ENCODE measurements at places on chromosomes 7 and 10.
A peak's percentile ranks its signal among the peaks of the same experiment; 100 is the strongest.

- no peak for DNase-seq
Measured at GRCh38 chr7:2734084-2734686, 46.2 kb downstream of the AMZ1 start.

DNA sequence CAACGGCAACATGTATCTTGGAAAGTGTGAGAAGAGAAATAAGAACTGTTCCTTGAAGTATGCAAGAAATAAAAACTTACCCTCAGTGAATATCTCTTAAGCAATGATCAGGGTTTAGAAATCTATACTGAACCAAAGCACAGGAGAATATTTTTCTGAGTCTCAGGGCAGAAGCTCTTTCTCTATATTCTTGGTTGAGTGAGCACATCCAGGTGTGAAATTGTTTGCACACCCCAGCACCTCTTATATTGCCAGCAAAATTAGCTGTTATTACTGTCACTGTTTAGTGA, 8.4 kb downstream of the DLX6 start:
- DNase-seq = no peak

DNA sequence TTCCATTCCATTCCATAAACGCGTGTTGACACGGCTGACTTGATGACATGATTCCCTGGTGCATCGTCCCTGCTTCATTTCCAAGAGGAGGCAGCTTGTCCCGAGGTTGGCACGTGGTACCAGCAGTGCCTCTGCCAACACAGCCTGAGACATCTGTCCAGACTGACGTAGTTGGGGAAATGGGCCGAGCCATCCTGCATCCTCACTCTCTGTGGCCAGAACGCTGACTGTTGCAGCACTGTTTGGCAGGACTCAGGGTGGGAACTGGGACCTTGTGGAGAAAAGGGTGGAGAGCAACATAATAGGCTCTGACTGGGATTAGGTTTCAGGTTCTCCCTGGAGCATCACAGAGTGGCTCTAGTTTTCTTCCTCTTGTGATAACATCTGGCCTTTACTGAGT, 118.6 kb upstream of the BTBD16 start:
- DNase-seq = no peak

GRCh38 chr7:92720604-92721350, 115.6 kb downstream of the CDK6 start:
- DNase-seq = no peak

GRCh38 chr10:119511828-119512515, 30.5 kb downstream of the RGS10 start:
- no peak for DNase-seq

- no peak for DNase-seq
Measured at GRCh38 chr10:44393051-44393630, 8.2 kb upstream of the CXCL12 start.

DNA sequence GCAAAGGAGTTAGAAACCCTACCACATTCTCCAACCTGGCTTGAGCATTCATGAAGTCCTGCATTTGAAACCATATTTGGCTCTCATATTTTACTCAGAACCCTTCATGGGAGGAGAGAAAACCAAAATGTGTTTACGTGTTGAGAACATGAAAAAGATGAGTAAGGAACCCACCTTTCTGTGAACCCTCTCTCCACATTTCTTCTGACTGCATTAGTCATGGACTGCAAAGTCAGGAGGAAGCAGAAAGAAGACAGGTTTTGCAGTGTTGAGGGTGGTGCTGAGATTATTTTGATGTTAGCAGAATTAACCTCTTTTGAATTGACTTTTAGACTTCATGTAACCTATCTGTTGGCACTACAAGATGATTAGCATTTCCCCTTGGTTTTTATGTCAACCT, 4.9 kb downstream of the IFIT1B start:
- DNase-seq = no peak

- no peak for DNase-seq
Measured at GRCh38 chr7:148939128-148939755, 55.2 kb upstream of the EZH2 start.

GRCh38 chr7:136136906-136137454, 159.8 kb upstream of the MTPN start:
- DNase-seq = no peak

- no peak for DNase-seq
Measured at GRCh38 chr10:30127120-30127541, 67.7 kb upstream of the JCAD start.

DNA sequence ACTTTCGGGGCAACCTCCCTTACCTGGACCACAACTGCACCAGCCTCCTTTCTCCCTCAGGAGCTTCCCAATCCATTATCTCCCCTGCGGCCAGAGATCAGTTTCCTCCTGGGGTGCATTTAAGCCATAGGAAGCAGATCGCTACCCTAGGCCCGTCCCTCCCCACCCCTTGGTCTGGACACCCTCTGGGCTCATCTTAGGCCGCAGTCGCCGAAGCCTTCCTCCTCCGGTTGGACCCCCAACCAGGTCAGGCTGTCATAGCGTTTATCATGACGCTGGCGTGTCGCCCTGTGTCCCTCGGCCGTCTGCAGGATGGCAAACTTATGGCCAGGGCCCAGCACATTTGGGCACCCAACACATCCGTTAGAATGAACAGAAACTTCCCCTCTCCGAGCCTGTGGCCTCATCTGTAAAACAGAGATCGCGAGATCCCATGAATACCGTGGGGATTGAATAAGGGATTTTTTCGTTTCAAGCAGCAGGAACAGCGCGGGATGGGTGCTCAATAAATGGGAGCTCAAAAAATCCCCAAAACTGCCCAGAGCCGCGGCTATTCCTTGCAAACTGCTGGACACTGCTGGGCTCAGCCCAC, 669 bp upstream of the AP5Z1 start:
- DNase-seq = peak; percentile 26

- no peak for DNase-seq
Measured at GRCh38 chr7:11665357-11665756, 166.6 kb downstream of the THSD7A start.

DNA sequence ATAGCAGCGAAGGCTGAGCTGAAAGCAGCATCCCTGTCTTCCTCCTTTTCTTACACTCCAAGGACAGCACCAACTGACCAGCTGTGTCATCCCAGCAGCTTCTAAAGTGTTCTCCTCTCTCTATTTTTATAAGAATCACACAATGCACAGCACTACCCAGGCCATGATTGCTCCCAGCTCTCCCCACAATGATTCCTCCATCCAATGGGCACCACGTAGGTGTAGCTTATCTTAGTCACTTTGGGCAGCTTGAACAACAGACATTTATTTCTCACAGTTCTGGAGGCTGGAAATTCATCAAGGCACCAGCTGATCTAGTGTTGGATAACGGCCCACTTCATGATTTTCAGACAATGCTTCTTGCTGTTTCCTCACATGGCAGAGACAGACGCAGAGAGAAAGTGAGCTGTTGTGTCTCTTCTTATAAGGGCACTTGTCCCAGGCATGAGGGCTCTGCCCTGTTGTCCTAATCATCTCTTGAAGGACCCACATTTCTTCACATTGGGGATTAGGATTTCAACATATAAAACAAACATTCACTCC, 92.0 kb upstream of the CDC14C start:
- no peak for DNase-seq

- DNase-seq = no peak
Measured at GRCh38 chr10:31070025-31070424, 38.4 kb upstream of the ZNF438 start.

DNA sequence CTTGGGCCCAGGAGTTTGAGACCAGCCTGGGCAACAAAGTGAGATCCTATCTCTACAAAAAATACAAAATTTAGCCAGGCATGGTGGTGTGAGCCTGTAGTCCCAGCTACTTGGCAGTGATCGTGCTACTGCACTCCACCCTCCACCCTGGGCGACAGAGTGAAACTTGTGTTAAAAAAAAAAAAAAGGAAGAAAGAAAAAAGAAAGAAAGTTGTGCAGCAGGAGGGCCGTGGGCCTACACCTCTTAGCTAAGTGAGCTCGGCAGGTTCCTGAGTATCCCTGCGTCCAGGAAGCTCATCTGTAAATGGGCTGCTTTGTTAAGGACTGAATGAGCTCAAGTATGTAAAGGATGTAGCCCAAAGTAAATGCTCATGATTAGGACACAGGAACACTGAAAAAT, 155.0 kb downstream of the RNF216 start:
- DNase-seq = no peak

DNA sequence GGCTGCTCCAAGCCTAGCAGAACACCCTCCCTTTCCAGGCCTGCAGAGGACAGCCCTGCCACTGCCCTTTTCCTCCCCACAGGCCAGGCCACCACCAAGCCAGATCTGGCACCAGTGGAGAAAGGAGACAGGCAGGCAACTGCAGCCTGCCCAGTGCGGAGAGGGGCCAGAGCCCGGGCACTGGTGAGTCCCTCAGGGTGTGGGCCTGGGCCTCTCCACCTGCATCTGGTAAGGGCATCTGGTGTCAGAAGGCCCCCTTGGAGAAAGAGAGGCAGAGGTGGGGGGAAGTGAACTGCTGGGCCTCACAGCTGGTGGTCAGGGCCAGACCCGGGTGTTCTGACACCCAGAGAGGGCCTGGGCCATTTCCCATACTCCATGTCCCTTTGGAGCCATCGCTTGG, 27.9 kb downstream of the ZNF783 start:
- no peak for DNase-seq

- DNase-seq = no peak
Measured at GRCh38 chr10:116417821-116418220, 9.8 kb upstream of the PNLIPRP3 start.

- no peak for DNase-seq
Measured at GRCh38 chr10:93068411-93069244, 5.1 kb upstream of the CYP26A1 start.

DNA sequence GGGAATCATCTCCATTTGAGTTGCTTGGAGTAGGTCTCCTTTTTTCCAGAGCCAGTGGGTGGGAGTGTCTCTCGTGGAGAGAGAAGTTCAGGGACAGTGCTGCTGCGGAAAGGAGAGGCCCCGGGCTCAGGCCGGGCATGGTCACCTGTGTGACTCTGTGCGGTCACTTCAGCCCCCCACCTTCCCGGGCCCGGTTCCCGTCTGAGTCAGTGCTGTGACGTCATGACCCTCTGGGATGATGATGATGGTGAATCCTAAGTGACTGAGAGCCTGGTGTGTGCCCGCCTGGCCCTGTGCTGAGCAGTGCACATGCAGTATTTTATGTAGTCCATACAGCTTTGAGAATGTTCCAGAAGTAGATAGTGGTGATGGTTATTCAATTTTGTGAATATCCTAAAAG, 32.6 kb upstream of the AP5Z1 start:
- no peak for DNase-seq

DNA sequence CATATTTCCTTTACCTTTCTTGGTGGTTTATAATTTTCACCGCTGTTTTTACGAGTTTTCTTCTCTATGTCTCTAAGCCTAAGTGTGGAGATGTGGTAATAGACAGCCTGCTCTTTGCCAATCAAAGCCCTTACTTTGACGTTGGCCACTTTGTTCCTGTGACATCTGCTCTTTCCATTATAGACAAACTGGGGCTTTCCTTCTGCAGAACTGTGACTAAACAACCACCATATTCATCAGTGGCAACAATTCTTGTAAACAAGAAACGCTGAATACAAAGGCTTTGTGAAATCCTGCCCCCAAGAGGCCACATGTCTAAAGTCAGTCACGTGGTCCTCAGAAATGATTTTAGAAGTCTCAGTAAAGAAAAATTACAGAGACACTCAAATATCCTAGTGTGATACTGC, 59.6 kb upstream of the CAPZA2 start:
- DNase-seq = peak; percentile 3

DNA sequence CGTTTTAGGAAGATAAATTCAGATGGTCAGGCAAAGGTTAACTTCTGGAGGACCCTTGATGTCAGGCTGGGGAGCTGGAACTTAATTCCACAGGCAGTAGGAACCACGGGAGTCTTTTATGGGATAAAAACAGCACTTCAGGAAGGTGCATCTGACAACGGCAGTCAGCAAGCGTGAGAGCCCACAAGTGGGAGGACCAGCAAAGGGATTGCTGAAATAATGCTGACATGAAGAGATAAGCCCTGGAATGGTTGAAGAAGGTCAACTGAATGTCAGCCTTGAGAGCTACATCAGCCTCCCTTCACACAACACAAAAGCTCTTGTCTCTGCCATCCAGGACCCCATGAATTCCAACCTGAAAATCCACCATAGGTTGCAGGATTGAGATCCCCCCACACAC, 138.8 kb downstream of the SORCS1 start:
- DNase-seq = no peak
